ENCODE measurements at places on chromosomes 2 and 18.

DNA sequence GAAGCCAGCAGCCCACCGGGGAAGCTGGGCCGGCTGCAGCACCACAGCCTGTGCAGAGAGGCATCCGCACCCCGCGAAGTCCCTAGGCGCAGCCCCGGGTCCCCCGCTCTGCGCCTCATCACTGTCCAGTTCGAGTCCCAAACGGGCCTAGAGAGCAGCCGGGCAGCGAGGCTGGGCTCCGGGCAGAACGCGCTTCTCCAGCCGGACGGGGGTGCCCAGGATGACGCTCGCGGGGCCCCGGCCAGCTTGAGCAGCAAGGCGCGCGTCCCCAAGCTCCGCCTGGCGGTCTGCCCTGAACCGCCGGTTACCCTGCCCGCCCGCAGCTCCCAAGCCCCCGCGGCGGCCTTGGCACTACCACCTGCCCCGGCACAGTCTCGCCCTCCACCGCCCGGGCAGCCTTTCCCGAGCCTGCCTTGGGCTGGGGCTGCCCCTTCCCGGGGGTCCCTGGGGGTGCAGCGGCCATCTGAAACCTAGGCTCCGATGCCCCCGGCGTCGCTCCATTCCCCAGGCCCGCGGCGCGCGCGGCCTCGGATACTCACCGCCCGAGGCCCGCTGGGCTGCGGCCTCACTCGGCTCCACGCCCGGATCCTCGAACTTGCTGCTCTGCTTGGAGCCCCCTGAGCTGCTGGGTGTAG, 591 bp downstream of the SLC16A14 start:
- DNase-seq, result no peak

GRCh38 chr2:72083751-72084583, 63.7 kb downstream of the CYP26B1 start:
- DNase-seq, result no peak

DNA sequence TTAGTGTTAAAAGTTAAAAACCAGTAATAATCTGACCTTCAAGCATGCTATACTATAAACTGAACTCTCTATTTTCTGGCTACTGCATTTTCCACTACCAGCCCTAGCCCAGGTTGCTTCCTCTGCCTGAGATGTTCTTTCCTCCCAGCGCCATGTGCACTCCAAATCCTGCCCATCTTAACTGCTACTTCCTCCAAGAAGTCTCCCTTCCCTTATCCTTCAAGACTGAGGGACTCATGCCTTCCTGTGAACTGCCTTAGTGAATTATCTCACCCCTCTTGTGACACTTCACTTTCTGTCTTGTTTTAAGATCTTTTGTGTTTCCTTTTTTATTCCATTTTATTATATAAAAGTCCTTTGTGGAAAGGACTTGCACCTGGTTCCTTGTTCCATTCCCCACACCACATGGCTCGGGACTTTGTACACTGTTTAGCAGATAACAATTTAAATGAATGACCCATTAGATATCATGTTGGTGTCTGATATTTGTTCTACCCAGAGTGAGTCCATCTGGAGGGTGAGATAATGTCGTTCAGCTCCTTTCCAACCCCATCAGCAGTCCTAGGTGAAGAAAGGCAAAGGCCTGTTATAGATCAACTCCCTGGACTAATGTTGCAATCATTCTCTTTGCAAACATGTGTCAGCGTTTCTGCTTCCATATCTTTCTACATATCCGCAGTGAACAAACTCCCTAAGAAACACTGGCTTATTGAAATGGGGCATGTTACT, 20.9 kb upstream of the AGFG1 start:
- DNase-seq, result no peak

DNA sequence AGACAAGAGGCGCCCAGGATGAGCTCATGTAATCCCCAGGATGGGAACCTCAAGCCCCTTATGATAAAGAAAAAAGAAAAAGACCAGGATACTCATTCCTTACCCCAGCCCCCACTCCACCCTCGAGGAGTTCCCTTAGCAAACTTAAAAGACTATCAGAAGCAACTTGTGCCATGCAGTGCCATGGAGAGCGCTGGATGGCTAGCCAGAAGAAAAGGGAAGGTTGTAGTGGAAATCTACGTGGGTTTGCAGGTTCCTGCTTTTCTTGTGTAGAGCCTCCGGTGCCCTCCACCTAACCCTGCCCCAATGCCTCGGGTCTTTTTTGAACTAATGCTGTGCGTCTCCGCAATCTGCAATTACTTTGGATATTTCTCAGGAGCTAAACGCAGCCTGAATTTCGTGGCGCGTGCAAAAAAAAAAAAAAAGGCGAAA, 16.2 kb upstream of the BCL11A start:
- DNase-seq, result no peak

DNA sequence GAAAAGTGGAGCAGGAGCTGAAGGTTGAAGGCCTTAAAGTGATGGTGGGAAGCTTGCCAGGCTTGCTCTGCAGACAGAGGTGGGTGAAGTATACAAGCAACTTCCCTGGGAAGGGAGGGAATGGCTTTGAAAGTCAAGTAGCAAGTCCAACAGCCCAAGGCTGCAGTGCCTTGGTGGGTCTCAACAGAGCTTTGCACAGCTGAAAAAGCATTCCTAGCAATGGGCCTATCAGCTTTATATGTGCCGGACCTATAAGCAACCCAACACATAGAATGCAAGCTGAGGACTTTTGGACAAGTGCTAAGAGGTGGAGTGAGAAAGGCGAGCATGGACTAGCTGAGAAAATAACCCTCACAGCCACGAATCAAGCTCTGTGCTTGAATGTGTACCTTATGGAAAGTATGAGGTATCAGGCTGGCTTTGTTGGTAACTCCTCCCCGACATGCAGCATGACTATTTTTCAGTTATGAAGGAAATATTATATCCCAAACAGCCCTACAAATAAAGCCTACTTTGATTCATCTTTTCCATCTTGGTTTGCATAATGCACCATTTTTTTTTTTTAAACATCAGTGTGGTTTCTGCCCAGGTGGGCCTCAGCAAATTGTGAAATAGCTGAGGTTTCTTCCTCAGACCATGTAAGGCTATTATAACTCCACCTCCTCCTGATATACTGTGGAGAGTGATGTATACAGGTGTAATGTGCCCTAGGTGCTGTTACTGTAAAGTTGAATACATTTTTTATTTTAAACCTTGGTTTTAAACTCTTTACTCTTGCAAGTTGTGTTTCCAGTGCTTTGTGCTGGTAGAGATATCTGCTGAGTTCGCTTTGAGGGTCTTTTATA, 241.4 kb upstream of the CXCR4 start:
- no peak for DNase-seq

- no peak for DNase-seq
Measured at GRCh38 chr2:105674401-105674800, 70.3 kb upstream of the NCK2 start.

DNA sequence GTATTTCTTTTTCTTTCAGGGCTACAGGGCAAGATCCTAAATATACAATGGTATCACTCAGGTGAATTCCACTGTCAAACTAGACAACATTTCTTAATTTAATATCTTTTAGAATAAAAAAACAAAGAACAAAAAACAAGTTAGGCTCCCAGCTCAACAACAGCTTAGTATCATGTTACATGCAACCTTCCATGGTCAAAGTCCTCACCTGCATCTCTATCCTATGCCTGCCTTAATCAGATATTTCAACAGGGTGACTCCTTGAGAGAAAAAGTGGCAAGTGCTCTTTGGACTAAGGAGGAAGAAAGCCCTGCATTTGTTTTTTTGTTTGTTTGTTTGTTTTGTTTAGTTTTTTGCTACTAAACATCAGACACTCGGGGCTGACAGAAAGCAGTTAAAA, 50.2 kb downstream of the WDFY1 start:
- DNase-seq, result no peak

DNA sequence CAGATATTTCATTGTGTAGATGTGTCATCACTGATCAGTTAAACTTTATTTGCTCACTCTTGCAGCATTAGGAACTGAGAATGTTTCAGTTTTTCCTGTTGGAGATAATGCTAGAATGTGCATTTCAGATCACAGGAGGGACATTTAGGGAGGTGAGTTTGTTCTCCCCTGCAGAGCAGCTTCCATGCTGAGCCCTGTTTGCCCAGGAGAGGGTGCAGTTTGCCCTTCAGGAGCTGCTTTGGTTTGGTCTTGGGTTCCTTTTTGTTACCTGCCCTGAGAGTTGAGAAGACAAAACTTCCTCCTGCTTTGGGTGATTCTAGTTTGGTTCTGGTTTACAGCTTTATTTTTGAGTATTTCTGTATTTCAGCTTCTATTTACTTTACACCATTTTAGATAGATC, 49.9 kb downstream of the DGKD start:
- no peak for DNase-seq

DNA sequence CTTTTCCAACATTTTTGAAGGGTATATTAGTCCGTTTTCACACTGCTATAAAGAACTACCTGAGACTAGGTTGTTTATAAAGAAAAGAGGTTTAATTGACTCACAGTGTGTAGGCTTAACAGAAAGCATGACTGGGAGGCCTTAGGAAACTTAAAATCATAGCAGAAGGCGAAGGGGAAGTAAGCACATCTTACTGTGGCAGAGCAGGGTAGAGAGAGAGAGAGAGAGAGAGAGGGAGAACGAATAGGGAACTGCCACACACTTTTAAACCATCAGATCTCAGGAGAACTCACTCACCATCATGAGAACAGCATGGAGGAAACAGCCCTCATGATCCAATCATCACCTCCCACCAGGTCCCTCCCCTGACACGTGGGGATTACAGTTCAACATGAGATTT, 420.3 kb downstream of the SOCS6 start:
- DNase-seq, result no peak

DNA sequence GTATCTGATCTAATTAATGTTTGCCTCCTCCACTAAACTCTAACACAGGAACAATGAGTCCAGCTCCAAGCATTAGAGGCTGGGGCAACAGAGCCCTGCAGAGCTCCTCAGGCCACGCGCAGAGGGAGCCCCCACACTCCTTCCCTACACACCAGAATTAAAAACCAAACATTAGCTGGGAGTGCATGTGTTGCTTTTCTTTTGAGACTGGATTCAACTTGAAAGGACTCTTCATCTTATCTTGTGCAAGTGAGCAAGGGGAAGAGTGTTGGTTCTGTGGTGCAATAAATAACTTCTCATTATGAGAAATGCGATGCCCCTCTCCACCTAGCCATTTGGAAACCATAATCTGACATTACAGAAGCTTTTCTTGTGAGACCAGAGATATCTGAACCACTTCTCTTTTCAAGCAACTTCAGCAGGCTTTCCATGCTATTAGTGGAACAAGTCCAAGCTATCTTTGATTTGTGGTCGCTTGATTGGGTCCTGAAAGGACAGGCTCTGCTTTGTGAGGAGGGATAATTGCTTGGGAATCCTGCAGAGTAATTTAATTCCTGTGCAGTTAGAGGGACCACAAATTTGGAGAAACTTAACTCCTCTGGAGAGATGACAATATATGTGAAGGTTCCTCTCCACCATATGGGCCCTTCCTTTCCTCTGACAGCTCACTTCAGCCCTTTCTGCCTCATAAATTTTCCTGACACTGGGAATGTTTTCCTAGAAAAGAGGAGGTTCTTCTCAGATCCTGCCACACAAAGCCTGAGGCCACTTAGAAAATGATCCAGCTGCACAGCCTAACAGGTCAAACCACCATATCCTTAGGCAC, 112.5 kb downstream of the ATL2 start:
- DNase-seq, result no peak

- no peak for DNase-seq
Measured at GRCh38 chr2:66497431-66498288, 62.7 kb downstream of the MEIS1 start.

GRCh38 chr2:46525522-46526155, 46.3 kb downstream of the TMEM247 start:
- DNase-seq, result no peak

GRCh38 chr18:35038029-35038428, 3.2 kb upstream of the MAPRE2 start:
- no peak for DNase-seq

DNA sequence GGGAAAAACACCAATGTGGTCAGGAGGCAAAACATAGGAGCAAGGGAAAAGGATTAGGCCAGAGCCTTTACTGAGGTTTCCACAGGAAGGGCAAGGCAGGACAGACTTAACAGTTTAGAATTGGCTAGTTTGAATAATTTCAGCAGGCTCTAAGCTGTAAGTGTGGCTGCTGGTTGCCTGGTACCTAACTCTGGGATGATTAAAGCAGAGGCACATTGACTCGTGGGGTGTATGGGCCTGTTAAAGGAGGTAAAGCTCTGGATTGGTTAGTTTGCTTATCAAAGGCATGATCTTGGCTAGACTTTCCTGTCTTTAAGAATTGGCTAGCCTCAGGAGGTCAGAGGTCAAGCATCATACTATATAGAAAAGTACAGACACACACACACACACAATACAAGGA, 132.6 kb downstream of the SPAG16 start:
- DNase-seq, result no peak

DNA sequence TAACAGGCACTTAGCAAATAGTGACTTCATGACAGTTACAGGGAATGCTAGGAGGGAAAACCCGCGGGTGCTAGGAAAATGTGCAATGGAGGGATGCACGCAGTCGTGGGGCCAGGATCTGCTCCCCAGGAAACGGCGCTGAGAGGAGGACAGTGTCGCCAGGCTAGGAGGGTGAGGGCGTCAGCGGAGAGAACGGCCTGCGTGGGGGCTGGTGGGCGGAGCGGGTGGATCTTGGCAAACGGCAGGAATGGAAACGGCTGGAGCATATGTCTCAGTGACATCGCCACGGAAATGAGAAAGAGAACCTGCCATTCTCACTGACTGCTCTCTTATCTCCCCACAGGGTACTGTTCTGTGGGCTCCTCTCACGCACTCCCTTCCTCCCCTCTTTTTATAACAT, 478.5 kb upstream of the ID2 start:
- DNase-seq, result no peak

DNA sequence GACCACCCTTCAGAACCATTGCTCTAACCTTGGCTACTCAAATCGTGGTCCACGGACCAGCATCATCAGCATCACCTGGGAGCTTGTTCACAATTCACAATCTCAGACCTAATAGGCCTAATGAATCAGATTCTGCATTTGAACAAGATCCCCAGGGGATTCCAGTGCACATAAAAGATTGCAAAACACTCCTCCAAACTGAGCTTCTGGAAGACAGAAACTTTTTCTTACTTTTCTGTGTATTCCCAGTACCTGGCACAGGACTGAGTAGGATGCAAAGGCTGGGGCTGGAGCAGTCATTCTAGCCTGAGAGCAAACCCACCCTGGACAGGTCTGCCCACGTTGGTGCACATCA, 115.1 kb upstream of the COPS8 start:
- no peak for DNase-seq

DNA sequence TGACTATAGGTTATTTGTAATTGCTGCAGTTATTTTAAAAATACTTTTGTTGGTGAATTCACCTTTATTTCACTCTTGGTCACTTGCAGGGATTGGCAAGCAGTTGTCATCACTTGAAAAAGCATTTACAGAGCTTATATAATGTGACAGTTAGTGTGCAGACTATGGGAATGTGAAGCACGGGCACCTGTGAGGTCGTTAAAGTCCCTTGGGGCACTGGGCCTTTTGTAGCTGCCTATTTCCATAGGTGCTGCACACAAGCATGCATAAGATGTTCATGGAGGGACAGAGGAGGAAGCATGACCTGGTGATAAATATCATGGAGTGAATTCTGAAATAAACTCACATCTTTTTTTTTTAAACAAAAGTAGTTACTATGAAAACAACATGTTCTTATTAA, 124.6 kb downstream of the ATP9B start:
- DNase-seq, result no peak

GRCh38 chr2:194718881-194719280, 938.1 kb upstream of the SLC39A10 start:
- DNase-seq, result no peak

All from NCI-H1092 (cell line).